Stimulated activated CD4-positive, alpha-beta T cell treated with anti-CD3 and anti-CD28 coated beads, Interleukin-4, amount 100 ng/mL, for 4 hours (primary cell): ENCODE measurements at places on chromosomes 6 and 20.

DNA sequence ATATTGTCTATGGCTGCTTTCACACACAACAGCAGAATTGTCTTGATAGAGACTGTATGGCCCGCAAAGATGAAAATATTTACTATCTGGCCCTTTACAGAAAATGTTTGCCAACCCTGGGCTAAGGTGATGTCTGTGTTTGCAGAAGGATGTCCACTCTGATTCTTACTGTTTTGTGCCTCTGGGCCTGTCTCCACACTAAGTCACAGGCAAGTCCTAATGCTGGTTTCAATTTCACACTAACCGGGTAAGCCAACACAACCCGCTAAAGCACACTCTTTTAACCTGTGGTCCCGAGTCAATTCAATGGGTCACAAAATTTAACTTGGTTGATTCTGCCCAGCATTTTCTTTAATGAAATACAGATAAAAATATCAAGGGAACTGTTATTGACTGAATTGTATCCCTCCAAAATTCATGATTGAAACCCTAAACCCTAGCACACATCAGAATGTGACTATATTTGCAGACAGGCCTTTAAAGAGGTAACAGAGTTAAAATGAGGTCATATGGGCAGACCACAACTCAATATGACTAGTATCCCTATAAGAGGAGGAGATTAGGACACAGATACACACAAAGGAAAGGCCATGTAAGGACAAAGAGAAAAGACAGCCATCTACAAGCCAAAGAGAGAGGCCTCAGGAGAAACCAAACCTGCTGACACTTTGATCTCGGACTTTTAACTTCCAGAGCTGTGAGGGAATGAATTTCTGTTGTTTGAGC lies 78.4 kb downstream of the FYN start:
- no peak for DNase-seq

- DNase-seq = no peak
These were observed 573.8 kb upstream of the AGPAT4 start for GRCh38 chr6:161847628-161848027.

DNA sequence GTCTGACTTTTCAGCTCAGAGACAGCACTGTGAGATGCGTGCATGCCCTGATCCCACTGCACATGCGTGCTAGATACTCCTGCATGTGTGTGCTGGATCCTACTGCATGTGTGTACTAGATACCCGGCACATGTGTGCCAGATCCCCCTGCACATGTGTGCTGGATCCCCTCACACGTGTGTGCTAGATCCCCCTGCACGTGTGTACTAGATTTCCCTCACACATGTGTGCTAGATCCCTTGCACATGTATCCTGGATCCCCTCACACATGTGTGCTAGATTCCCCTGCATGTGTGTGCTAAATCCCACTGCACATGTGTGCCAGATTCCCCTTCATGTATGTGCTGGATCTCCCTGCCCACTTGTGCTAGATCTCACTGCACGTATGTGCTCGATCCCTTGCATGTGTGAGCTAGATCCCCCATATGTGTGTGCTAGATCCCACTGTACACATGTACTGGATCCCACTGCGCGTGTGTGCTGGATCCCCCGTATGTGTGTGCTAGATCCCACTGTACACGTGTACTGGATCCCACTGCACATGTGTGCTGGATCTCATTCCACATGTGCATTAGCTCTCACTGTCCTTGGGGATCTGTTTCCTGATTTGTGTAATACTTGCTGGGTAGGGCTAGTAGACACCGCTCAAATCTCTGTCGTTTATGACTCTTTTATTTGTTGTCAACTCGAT lies 214.6 kb downstream of the SMOC2 start:
- DNase-seq = no peak

- DNase-seq = peak; percentile 47
These were observed 8.4 kb downstream of the IRF4 start for GRCh38 chr6:399785-400534.

GRCh38 chr20:48307277-48307676 lies 520.5 kb downstream of the PREX1 start:
- DNase-seq = no peak

DNA sequence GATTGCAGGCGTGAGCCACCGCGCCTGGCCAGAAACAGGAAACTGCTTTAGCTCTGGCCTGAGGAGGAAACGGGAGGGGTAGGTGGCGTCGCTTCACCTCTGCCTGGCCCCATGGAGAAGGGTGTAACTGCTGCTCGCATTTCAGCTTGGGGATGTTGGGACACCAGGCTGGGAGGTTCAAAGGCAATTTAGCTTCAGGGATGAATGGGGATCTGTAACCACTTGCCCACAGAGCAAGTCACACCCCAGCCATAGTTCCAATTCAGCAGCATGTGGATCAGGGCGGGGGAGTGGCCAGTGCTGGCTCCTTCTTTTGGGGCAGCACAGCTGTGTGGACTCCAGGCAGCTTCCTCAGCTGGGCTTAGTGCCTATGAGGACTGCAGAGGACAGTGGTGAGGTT lies 34.8 kb upstream of the NUP153 start:
- DNase-seq = no peak

GRCh38 chr6:25882051-25882496 lies 8.0 kb upstream of the SLC17A3 start:
- peak; percentile 4 for DNase-seq
